HuH-7 (cell line): ENCODE measurements at places on chromosomes 11 and 22.
A peak's percentile ranks its signal among the peaks of the same experiment; 100 is the strongest.

DNA sequence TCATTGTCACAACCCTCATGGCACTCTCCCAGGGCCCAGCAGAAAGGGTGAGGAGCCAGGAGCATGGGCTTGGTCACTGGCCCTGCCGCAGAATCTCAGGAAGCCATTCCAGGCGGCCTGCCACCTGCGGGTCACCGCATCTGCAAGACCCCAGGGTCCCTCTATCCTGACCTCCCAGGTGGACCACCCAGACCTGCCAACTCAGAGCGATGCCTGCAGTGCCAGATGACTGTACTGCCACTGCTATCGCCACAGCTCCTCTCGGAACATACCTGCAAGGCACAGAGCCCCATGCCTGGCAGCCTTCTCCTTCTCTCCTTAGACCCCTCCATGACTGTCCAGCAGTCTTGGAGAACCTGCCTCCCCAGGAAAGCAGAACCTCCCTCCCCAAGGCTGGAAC, 26.4 kb upstream of the ELFN2 start:
- DNase-seq, result no peak

DNA sequence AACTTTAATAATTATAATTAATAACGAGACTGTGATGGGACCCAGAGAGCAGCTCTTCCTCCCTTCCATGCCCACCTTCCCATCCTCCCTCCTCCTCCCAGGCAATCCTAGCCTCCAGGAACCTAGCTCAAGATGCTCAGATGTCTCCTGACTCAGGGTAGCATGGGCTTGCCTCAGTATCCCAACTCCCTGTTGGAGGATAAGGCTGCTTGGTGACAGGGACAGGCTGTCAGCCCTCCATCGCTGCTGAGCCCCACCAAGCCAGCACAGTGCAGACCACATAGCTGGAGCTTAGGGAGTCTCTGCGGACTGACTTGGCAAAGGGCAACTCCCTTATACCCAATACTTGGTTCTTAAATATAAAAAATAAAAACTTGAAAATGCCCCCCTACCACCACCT, 11.5 kb downstream of the MYH9 start:
- no peak for DNase-seq

DNA sequence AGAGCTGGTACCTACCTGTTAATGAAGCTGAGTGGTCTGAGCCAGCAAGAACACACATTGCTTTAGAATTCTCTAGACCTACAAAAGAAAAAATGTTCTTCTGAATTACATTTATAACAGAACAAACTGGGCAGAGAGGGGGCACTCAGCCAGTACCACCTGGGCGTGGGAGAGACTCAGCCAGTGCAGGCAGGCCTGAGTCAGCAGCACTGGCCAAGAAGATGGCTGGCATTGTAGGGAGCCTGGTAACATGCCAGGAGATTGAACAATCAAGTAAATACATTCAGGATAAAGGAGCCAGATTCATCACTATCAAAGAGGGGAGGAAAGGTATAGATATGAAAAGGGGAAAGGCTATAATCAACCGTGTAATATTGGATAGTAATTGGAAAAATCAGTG, 19.9 kb downstream of the SERGEF start:
- no peak for DNase-seq

DNA sequence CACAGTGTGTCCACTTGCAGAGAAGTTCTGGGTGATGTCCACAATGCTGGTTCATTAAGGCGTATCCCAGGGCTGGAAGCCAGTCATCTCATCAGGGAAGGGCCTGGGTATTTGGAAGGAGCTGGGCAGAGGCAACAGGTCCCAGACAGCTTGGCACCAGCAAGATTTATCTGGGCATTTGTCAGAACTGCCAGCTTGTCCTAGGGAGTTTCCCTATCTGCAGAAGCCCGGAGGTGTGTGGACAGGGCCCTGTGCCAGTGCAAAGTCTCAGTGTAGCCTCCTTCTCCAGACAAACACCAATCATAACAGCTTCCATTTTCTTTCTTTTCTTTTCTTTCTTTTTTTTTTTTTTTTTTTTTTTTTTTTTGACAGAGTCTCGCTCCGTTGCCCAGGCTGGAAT, 125.3 kb upstream of the TIMP3 start:
- DNase-seq, result no peak

GRCh38 chr22:38218661-38219622, 17.1 kb downstream of the MAFF start:
- peak; percentile 93 for DNase-seq

DNA sequence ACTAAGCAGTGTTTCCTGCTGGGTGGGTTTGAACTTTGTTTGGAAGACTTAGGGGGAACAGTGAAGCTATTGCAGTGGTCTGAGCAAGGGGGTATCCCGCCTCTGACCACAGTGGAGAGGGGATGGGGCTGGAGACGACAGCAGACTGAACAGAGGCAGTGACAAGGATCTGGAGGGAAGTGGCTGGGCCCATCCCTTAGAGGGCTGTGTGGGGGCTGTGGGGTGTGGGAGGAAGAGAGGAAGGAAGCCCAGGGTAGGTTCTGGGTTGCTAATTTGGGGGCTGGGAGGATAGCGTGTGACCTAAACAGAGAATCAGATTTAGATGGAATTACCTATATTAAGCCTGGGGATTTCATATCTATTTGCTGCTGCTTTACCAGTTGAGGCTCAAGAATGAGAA, 70.7 kb downstream of the BMAL1 start:
- DNase-seq, result no peak

DNA sequence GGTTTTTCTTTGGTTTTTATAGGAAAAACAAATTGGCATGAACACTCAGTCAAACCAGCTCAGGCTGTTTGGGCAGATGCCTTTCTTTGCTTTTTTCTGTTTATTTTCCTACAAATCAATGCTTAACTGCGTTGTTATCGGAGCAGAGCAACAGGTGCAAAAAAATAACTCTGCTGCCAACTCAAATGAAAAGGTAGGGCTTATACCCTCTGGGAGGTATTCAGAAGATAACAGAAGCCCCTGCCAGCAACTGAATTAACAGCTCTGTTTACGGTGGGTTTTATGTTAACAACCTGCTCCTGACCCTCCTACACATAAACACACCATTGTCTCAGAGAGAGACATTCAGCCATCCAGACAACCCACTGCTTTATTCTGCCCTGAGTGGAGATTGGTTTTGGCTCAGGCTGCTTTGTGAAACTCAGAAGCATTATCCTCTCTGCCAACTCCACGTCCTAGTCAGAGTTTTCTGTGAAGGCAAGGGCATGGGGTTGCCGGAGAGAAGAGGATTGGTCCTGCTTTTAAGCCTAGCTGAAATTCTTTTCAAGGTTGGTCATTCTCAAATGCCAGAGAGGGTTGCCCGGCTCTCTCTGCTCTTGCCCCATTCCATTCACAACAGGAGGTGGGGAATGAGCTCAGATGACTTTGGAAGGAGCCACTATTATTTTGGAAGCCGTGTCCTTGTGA, 11.4 kb downstream of the EHF start:
- no peak for DNase-seq

GRCh38 chr11:9446230-9446629, 14.6 kb upstream of the ZNF143 start:
- DNase-seq, result no peak

GRCh38 chr11:839875-840617, 2.3 kb downstream of the POLR2L start:
- no peak for DNase-seq

DNA sequence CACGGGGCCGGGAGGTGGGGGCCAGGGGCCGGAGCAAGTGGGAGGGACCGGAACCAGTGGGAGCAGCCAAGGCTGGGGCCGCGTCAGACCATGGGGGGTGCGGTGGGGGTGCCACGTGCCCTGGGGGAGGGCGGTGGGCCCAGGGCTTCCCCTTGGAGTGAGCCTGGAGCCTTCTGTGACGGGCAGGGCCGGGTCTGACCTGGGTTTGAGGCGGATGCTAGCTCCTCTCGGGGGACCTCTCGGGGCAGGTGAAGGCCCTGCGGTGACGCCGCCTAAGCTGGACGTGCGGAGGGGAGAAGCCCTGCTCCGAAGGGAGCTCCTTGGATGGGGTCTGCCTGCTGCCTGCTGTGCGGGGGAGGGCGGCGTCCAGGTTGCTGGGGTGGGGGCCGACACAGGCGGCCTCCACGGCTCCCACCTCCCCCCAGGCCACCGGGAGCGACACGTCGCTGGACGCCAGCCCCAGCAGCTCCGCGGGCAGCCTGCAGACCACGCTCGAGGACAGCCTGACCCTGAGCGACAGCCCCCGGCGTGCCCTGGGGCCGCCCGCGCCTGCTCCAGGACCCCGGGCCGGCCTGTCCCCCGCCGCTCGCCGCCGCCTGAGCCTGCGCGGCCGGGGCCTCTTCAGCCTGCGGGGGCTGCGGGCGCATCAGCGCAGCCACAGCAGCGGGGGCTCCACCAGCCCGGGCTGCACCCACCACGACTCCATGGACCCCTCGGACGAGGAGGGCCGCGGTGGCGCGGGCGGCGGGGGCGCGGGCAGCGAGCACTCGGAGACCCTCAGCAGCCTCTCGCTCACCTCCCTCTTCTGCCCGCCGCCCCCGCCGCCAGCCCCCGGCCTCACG, 115.0 kb downstream of the CACNA1I start:
- no peak for DNase-seq
